ENCODE measurements at places on chromosomes 3 and 15.

GRCh38 chr3:55719508-55719907 lies 232.4 kb upstream of the WNT5A start:
- peak; percentile 25 for DNase-seq

DNA sequence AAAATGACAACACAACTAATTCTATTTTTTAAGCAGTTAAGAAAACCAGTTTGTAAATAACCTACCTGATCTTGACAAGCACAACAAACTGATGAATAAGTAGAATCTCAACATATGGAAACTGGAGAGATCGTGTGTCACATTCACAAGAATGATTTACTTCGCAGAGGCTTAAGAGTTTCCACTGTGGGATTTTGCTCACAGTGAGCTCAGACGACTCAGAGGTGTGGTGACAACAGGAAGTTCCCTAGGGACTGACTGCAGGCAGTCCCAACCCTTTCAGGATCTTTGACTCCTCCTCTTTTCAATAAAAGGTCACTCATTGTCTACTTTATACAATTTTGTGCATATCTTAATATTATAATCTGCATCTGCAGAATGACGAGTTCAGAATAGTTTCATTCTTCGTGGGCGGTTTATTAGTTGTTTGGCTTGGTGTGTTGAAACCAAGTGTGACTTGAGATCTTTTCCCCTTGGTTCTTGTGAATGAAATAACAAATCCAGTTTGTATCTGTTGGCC lies at the start of gene LIPH:
TSS of gene LIPH (minus strand) at position 231 of the 520 bp plus-strand sequence. CDS start at position 114, 117 bp downstream.
- DNase-seq: peak; percentile 37

- no peak for DNase-seq
Observed at GRCh38 chr3:79344876-79345871, 422.6 kb downstream of the ROBO1 start.

GRCh38 chr3:33773637-33774036 lies 24.8 kb upstream of the PDCD6IP start:
- DNase-seq: peak; percentile 45

GRCh38 chr15:100529556-100529955 lies 806 bp upstream of the CERS3 start:
- no peak for DNase-seq

GRCh38 chr15:47331829-47332393 lies 385.4 kb upstream of the SEMA6D start:
- DNase-seq: peak; percentile 17

- peak; percentile 79 for DNase-seq
Observed at GRCh38 chr3:173663696-173664111, 266.2 kb downstream of the NLGN1 start.

GRCh38 chr3:187856555-187856954 lies 111.3 kb upstream of the BCL6 start:
- no peak for DNase-seq

GRCh38 chr3:187950671-187951070 lies 203.3 kb upstream of the LPP start:
- no peak for DNase-seq

DNA sequence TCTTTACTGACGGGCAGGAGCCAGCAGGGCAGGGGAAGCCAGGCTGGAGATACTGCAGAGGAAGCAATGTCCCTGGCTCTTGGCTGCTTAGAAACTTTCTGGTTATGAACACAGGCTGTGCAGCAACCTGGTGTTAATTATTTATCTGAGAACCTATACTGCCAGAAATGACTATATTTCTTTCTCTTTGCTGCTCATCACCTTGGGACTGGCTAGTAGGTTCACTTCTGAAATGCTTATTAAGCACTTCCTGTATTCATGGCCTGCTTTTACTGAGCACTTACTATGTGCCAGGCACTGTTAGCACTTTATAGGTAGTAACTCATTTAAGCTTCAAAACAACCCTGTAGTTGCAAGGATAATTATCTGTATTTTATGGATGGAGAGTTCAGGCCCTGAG lies 57.6 kb downstream of the RAB11A start:
- DNase-seq: no peak

- DNase-seq: peak; percentile 52
Observed at GRCh38 chr15:26084771-26085170, 221.6 kb upstream of the ATP10A start.

DNA sequence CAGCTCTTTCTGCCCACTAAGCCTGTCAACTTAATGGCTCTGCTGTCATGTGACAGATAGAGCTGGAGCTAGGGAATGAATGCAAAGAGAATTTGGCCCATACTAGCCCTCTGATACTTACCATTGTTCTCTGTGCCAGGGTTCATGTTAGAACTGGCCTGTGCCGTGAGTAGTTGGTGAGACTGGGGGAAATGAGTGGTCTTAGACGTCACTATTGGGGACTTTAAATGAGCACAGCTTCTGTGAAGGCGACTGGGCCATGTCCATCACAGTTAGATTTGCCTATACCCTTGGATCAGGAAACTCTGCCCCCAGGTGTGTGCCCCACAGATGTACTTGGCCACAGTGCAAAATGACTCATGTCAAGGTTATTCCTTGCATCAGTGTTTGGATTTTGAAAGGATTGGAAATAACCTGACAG lies 124.9 kb downstream of the PTPRG start:
- DNase-seq: no peak

DNA sequence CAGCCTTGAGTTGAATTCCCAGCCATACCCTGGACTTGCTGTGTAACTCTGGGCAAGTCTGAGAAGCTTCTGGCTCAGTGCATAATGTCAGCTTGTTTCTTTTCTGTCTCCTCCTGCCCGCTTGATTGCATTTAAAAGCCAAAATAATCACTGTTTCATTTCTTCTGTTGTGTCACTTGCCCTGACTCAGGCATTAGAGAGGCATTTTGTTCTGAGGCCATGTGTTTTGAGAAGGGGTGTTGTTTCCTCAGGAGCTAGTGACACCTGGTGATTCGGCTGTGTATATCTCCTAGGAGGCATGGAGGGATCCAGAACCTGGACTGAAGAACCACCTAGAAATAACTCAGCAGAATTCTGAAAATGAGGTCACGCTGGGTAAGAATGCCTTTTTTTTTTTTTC lies 16.0 kb downstream of the WDR73 start:
- DNase-seq: peak; percentile 19

- DNase-seq: no peak
Observed at GRCh38 chr3:171251835-171252234, 208.4 kb downstream of the TNIK start.

DNA sequence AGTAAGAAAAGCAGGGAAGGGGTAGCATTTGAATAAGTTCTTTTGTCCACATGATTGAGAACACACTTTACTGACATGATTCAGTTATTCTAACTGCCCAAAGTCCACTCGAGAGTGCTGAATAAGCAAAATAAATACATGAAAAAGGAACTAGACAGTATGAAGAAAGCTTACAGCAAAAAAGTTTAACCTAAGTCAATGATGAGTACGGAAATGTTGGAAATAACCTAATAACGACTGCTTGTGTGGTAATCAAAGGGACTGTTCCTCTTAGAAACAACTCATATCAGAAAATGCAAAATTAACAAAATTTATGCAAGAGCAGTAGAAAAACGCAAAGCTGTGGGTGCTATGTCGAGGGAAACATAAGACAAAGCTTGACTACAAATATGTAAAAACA lies 36.6 kb downstream of the DMXL2 start:
- no peak for DNase-seq

DNA sequence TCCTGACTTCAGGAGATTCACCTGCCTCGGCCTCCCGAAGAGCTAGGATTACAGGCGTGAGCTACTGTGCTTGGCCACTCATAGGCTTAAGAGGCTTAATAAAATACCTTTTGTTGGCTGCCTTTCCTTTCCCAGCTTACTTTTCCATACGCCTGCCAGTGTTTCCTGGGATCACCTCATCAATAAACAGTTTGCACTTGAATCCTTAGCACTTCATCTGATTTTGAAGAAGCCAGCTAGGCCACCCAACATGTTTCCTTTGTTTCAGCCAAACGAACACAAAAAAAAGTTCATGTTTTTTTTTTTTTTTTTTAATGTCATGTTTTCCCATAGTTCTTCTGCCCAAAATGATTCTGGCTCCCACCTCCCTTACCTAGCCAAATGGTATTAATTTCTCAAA lies 92.3 kb downstream of the RAP2B start:
- DNase-seq: no peak

GRCh38 chr3:163626753-163627152 lies 1451.5 kb downstream of the SI start:
- no peak for DNase-seq

- DNase-seq: no peak
Observed at GRCh38 chr15:100125401-100126191, 216.2 kb downstream of the ADAMTS17 start.

DNA sequence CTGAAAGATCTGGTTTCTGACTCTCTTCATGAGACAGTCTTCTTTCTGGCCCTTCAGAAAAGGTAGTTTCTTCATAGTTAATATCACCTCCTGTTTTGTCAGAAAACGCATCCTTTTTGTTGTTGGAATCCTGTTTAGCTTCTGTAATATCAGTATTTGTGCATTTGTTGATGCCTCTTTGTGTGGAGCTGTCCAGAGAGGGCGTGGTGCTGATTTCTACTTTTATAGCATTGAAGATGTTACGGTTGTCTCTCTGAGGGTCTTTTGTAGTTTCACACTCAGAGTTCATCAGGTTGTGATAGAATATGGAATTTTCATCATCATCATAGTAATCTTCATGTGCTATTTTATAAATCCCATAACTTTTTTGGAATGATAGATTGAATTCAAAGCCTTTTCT lies 8.9 kb downstream of the GPR149 start:
- peak; percentile 25 for DNase-seq

DNA sequence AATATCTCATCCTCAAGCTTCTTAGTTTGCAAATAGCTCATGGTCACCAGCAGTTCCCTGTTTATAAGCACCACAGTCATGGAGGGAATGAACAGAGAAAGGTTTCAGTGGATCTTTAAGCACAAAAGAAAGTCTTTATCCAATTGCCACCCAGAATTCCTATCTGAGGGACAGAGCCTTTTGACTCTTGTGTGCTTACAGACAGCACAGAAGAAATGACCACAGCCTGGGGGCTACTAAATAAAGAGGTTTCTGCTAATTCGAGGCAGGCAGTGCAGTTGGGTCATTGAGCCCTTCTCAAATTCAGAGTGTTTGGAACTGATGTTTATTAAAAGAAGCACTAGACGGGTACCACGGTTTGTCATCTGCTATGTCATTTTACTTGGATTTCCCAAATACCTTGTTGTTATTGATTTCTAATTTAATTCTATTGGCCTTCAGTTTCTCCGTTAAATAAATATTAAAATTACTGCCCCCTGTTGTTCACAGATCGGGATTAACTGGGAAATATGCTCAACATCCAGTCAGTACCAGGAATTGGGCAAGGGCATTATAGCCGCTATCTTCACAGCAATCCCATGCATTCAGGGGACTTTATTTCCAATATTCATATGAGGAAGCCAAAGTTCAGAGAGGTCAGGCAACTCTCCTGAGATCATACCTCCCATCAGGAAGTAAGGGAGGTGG lies 3.6 kb downstream of the PRICKLE2 start:
- DNase-seq: no peak

DNA sequence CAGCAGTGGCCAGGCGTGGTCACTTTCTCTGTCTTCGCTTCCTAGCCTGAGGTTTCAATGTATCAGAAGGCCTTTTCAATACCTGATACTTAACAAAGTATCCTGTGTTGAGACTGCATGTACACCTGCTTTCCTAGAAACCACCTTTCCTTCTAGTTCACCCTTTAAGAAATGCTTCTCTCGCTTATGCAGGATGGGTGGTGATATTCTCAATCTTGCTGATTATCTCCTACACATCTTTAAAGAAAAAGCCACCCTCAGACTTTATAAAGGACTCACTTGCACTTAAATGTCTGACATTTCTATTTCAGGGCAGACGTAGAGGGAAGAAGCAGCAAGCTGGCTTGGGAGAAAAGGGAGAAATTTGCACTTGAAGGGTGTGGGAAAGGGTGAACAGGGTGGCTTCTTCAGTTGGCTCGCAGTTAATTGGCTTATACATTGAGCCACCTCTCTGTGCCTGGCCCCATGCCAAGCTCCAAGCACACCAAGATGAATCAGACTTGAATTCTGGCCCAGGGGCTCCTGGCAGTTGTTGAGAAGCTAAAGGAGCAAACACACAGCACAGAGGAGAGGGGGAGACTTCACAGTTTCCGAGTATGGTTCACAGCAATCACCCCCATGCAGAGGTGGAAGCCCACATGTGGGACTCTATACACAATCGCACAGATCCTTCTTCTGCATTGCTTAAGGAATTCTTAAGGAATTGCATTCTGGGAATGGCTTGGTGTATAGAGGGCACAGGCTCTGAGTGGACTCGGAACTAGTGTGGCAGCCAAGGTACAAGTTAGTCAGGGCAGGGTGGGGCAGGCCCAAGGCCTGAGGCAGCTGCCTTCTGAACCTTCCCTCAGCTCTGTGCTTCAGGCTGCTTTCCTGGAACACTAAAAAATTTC lies 1.3 kb downstream of the ARL6IP5 start:
- DNase-seq: peak; percentile 92

GRCh38 chr3:186640473-186640818 lies 247 bp downstream of the FETUB start:
- DNase-seq: peak; percentile 61

- no peak for DNase-seq
Observed at GRCh38 chr15:45203182-45203581, 15.4 kb upstream of the SHF start.

DNA sequence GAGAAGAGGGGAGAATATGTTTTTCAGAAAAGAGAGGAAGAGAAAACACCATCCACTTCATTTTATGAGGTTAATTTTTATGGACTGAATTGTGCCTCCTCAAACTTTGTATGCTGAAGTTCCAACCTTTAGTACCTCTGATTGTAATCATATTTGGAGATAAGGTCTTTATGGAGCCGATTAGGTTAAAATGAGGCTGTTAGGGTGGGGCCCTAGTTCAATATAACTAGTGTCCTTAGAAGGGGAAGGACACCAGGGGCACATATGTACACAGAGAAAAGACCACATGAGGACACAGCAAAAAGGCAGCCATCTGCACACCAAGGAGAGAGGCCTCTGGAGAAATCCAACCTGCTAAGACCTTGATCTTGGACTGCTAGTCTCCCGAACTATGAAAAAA lies 38.9 kb upstream of the TCF12 start:
- DNase-seq: no peak

Measured in EH (cell line).